Neural crest cell (in vitro differentiated cells): ENCODE measurements at places on chromosomes 4 and X.

- DNase-seq, result no peak
Measured at GRCh38 chrX:47156611-47157520, 11.8 kb downstream of the RBM10 start.

DNA sequence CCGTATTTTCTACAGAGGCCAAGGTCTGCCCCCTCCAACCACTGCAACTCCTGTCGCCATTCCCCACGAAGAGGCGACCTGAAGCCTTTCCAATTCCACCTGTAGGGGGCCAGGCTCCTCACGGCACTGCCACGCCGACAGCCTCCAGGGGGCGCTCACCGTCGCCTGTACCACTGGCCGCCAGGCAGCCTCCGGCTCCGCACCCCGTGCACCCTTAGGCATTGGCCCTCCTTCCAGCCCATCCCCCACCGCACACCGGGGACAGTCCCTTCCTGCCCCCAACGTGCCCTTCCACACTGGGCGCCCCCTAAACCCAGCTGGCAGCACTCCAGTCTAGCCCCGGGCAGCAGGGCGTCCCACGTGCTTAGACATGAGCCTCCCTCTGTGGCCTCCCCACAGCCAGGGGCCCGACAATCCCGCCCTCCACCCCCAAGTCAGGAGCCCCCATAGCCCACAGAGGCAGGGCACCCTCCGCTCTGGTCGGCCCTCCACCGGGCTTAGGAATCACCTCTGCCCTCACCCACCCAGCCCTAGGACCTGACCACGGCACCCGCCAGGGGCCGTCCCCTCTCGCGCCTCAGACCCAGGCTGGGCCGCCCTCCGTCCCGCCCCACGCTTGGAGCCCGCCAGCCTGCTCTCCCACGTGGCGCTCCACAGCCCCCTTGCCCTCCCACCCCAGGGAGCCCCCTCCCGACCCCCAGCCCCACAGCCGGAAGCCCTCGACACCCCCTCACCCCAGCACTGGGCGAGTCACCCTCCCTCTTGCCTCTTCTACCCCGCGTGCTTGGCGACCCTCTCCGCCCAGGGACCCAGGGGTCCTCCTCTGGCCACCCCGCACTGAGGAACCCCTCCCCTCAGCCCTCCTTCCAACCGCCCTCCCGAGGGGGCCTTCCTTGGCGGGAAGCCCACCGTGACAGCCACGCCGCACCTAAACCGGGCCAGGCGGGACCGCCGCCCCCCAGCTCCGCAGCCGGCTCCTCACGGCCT is 711 bp downstream of the PNMA6E start:
- peak; percentile 53 for DNase-seq

DNA sequence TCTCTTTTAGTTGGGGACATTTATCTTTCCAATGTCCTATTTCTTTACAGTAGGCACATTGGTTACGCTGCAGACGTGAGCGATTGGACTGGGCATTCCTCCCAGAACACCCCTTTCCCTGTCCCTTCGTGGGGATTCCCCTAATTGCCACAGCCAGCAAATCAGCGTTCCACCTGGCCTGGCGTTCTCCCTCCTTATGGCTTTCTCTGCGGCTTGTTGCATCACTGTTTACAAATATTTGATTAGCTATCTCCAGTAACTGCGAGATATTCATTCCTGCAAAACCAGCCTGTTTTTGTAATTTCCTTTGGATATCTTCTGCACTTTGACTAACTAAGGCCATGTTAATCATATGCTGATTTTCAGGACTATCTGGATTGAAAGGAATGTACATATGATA is 202.5 kb upstream of the KLF8 start:
- DNase-seq, result no peak

- no peak for DNase-seq
Measured at GRCh38 chr4:44071959-44072955, 376.4 kb downstream of the KCTD8 start.

- no peak for DNase-seq
Measured at GRCh38 chr4:153233761-153234371, 29.6 kb downstream of the TRIM2 start.

DNA sequence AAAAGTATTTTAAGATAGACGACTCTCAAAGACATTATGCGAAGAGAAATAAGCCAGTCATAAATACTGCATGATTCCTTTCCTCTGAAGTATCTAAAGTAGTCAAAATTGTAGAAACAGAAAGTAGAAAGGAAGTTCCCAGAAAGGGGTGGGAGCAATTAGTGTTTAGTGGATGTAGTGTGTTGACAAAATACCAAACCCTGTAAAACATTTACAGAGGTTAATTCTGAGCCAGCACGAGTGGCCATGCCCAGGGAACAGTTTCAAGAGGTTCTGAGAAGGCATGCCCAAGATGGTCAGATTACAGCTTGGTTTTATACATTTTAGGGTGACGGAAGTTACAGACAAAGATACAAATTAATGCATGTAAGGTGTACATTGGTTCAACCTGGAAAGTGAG is 34.4 kb upstream of the SLC25A4 start:
- DNase-seq, result no peak

DNA sequence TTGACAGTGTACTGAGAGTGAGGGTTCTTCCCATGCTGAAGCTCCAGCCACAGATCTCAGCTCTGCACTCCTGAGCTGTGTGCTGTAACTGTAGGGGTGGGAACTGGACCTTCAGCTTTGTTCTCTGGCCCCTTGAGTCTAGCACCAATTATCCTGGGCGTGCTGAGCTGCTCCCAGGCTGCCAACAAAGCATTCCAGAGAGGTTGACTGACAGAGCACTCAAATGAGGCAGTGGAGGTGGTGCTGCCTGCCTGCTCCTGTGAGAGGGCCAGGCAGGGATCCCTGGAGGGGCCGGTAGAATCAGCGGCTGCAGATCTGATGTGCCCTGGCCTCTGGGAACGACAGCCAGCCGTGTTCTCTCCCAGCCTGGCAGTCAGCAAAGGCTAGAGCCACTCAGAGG is 375.7 kb upstream of the AADAT start:
- no peak for DNase-seq

GRCh38 chr4:81667539-81667938 is 195.8 kb upstream of the RASGEF1B start:
- no peak for DNase-seq
